Stimulated activated CD8-positive, alpha-beta memory T cell treated with anti-CD3 and anti-CD28 coated beads, Interleukin-4, amount 100 ng/mL, for 1 hour (primary cell): ENCODE measurements at places on chromosomes 5 and 9.

DNA sequence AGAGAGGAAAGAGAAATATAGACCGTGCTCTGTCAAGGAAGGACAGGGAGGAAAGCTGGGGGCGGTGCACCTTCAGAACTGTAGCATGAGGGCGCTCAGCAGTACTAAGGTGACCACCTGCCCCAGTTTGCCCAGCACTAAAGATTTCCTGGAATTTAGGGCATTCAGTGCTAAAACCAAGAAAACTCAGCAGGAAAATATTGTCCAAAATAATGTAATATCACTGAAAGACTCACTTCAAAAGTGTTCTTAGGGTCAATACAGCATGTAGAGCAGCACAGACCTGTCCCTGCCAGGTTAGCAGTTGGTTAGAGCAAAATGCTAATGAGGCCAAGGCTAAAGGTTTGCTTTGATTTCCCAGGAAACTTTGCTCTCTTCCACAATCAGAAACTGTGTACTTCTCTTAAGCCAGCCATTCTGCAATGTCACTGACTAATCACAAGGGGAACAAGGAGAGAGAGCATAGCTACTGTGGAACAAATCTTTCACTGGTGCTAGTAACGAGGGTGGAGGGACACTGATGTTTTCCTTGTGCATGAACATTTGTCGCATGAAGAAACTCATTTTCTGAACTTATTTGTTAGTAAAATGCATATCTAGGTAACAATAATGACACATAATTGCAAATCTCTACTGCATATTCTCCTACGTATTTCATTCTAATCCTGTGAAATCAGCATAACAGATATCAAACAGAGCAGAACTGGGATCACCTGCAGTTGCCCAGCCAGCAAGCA lies 53.0 kb upstream of the GRAMD2B start:
- DNase-seq: no peak

DNA sequence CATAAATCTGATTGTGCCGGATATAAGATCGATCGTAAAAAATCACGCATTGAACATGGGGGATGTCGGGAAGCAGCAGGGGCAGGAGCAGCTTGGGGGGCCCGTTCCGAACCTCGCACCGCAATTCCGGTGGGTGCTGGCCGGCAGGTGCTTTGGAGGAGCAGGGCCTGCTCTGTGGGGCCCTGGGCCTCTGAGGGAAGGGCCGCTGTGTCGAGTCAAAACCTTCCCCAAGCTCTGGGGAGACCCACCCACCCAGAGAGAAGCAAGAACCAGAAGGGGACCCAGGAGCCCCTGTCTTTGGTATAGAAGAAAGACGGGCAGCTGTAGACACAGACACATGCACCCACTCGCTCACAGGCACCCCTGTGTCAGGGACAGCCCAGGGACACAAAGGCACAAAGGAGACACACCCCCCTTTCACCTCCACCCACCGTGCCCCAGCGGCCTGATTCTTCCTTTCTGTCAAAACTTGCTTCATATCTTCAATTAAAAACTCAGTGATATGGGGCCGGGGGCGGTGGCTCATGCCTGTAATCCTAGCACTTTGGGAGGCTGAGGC lies 49.4 kb upstream of the ZBTB43 start:
- DNase-seq: no peak

- no peak for DNase-seq
Observed at GRCh38 chr9:108186642-108187395, 669.0 kb downstream of the ACTL7B start.

DNA sequence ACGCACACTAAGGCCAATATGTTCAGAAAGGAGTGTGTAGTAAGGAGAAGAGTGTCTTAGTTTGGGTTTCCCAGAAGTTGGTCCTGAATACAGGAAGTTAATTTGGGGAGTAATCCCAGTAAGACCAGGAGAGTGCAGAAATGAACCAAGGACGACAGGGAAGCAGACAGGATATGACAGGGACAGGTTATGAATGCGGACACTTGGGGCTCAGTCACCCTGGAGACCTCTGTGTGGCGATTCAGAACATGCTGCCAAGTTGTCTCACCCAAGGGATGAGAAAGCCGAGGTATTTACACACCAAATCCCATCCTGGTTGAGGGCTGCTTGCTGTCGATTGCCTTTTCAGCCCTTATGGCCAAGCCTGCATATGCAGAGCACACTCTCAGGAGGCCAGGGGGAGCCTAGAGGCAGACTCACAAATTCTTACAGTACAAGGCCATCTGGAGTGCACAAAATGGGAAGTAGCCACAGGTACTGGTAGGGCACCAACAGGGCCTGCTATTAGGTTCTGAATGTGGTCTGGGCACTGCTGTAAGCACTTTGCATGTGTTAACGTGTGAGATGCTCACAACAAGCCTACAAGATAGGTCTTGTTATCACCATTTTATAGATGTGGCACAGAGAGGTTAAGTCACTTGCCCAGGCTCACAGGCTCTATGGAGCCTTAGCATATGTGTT lies 233.1 kb upstream of the ANKRD55 start:
- DNase-seq: no peak

DNA sequence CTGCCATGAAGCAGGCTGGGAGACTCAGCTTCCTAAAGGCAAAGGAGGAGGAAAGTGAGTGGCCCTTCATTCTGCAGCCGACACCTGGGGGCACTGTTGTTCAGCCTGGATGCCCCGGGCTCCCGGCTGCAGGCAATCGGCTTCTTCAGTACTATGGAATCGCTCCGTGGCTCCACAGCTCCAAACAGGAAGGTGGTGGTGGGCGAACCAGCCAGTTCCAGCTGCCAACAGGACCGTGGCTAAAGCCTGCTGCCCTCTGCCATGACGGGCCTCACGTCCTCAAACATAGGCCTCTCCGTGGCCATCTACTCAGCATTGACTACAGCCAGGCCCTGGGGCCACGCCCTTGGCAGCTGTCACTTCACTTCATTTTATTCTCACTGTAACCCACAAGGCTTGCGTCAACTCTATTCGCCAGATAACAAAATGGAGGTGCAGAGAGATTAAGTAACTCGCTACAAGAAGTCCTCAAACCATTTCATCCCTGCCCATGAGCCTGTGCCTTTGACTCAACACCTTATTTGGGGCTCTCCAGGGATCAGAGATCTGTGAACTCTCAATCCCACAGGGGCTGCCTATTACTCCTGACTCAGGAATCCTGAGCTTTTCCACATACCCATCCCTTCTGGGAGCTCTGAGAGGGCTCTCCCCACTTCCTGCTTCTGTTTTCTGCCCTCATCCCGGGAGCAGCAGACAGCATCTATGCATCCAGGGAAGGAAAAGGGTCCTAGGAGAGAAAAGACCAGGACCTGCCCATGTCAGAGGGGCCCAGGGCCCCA lies 38.0 kb downstream of the PAX5 start:
- DNase-seq: peak; percentile 4

DNA sequence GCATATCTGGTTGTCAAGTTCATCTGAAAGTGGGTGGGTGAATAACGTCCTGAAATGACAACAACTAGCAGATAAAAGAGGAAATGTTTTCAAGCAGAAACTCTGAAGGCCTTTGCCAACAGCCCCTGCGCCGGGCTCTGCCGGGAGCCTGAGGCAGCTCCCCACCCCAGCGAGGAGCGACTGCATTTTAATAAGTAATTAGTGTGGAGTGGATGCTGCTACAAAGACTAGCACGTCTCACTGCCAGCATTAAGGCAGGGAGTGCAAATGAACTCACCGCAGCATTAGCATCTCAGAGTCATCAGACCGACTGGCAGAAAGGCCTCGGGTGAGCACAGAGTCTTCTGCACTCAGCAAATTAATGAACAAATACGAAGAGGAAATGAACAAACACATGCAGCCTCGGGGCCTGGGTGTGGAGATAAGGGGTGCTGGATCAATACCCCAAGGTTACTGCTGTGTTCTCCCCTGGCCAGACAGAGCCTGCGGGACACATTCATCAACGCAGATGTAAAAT lies 63.8 kb downstream of the VAV2 start:
- DNase-seq: no peak

DNA sequence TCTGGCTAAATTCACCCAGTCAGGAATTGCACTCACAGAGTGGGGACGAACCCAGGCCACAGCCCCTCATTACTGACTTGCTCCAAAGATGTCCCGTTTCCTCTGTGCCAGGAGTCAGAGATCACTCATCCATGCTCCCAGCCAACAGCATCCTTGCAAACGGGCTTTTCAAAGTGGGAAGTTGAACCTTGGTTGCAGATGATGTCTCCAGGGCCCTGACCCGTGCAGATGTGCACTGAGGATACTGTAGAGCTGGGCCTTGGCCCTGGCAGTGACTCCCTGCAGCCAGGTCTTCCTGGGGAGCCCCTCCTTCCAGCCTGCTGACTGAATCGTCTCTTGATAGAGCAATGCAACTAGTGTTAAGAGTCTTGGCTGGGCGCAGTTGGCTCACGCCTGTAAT lies 22.3 kb downstream of the TCF7 start:
- no peak for DNase-seq
